ENCODE measurements at places on chromosomes 1 and 21.

DNA sequence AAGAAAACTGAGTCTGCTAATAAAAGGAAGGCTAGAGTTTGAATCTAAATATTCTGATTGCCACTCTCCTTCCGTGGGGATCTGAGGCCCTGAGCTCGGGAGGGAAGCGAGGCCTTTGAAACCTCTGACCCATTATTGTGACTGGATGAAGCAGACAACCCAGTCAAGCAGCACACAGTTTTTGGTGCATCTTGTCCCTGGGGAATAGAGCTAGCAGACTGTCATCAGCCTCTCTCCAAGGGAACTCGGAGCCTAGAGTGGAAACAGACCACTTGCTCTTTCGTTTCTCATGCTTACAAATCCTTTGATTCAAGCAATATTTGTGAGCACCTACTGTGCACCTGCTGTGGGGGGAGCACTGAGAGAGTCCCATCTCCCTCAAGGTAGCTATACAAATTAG, 133.2 kb upstream of the KLHDC7A start:
- DNase-seq = no peak

- no peak for DNase-seq
These were observed 49.3 kb downstream of the STUM start for GRCh38 chr1:226597616-226598454.

DNA sequence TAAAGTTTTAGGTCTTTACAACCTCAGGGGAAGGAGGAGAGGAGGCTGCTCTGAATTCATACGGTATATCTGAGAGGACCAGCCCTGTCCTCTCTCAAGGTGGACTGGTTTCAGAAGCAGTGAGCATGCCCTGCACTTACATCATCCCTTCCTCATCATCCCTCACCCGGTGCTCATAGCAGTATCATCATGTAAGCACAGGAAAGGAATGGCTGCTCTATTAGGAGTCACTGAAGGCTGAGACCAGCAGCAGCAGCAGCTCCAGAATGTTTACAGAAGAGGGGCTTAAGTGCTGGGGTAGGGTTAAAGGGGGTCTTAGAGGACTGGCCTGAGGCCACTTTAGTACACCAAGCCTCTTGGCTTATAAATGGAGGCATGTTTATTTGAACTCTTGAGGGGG, 185.9 kb downstream of the AK5 start:
- DNase-seq = no peak

DNA sequence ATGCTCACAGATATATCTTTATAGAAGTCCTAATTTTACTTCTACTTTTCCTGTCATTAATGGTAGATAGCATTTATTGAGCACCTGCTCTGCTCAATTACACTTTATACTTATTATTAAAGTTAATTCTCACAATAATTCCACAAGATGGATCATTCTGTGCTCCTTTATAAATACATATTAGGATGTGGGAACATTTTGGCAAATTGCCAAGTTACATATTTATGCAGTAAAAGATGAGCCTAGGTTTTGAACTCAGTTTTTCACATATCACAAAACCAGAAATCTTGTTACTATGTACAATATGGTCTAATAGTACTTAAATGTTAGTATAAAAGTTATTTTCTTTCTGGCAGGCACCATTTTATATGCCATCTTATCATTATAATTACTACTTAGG, 895.0 kb upstream of the B3GALT2 start:
- DNase-seq = no peak

GRCh38 chr1:177385760-177386698, 215.3 kb downstream of the BRINP2 start:
- DNase-seq = no peak

DNA sequence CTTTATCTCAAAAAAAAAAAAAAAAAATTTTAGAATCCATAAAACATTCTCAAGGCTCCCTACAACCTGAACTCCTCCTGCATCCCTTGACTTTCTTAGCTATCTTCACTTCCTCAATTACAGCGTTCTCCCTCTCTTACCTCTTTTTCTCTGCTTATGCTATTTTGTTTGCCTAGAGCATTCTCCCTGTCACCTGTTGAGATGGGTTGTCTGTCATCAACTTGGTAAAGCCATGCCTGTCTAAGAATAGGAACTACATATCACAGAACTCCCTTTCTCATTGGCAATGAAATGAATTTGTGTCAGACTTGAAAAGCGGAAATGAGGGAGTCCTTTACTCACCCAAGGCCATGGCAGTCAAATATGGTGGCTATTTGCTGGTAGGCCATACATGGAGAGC, 129.6 kb upstream of the CACHD1 start:
- no peak for DNase-seq

GRCh38 chr1:223620297-223620897, 45.1 kb downstream of the CAPN8 start:
- no peak for DNase-seq

- DNase-seq = no peak
These were observed 325 bp downstream of the OR14A2 start for GRCh38 chr1:247747616-247748015.

DNA sequence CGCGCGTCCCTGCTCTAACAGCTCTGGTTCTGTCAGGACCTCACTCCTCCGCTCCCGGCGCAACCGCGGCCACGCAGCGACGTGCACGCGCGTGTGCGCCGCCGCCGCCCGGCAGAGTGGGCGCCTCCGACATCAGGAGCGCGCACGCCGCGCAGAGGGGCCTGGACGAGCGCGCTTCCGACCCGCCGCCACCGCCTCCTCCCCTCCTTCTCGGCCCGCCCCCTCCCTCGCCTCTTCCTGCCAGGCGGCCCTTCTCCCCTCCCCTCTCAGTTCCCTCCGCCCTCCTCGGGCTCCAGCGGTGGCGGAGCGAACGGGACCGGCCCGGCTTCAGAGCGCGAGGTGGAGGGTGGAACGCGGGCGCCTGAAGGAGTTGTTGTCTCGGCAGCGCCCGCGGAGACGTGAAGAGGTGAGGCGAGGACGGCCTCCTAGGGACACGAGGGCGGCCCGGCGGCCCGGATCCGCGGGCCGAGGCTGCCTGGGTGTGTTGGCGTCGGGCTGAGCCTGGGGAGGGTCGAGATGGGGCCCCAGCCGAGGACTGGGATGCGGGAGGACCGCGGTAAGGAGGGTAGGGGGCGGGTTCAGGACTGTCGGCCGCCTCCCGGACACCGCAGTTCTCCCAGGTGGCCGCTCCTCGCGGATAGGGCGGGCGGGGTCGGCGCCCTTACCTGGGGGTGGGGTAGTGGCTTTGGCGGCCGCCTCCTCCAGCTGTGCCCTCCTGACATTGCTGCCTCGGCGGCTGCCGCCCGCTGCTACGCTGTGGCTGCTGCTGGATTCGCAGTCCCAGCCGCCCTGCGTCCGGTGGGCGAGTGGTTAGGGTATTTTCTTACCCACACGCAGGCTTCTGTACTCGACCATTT, at the start of gene RABGAP1L:
RABGAP1L (plus strand) TSS at position 269 of the 857 bp plus-strand sequence.
- peak; percentile 90 for DNase-seq

GRCh38 chr1:58727364-58727763, 27.5 kb upstream of the MYSM1 start:
- DNase-seq = no peak

- DNase-seq = no peak
These were observed 1.8 kb downstream of the ALPL start for GRCh38 chr1:21510885-21511578.

DNA sequence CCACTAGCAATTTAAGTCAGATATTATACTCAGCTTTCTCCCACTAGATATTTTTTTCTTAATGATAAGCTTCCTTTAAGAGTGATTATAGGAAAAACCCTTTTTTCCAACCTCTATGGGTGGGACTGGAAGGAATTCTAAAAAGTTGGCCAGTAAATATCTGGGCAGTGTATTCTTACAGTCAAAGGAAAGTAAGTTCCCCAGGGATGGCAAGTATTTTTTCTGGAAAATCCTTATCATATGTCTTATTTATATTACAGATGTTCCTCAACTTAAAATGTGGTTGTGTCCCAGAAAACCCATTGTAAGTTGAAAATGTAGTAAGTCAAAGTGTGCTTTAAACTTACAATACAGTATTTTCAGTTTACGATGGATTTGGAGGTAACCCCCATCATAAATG, 29.2 kb downstream of the CMPK1 start:
- DNase-seq = no peak

- DNase-seq = no peak
These were observed 25.1 kb upstream of the LSS start for GRCh38 chr21:46253610-46254124.

GRCh38 chr1:43313771-43314170, 13.0 kb downstream of the TIE1 start:
- peak; percentile 69 for DNase-seq

GRCh38 chr1:240854367-240854766, 242.4 kb upstream of the GREM2 start:
- DNase-seq = no peak

DNA sequence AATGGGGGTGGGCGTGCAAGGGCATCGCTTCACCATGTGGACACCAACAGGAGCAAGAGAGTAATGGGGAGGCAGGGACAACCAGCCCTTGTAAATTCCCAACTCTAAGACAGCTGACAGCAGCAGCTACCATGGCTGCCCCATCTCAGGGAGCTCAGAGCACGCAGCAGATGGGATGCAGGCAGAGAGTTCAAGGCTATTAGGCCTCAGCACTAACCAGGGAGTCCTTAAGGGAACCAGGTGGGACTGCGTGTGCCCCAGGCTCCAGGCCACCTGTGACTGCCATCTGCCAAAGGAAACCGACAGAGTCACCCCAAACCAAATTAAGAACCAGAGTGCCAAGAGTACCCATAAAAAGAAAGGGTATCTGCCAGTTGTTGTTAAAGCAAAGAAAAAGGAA, 33.7 kb upstream of the PRDM2 start:
- DNase-seq = no peak

GRCh38 chr1:233707153-233707879, 93.4 kb downstream of the KCNK1 start:
- no peak for DNase-seq

DNA sequence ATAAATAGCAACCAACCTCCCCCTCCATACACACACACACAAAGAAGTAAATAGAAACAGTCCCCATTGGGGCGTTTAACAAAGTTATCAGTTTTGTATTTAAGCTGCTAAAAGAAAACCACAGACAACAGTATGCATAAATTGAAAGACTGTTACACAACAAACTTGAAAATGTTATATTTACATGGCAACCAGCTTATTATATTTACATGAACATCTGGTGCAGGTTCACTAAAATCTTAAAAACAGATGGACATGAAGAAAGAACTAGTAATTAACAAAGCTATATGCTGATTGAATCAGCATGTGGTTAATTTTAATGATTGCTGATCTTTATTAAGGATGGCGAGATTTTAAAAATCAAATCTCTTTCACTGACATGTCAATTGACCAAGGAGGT, 384.7 kb downstream of the LRRIQ3 start:
- no peak for DNase-seq

GRCh38 chr21:43207043-43207315, 38.2 kb downstream of the CRYAA start:
- DNase-seq = no peak

- DNase-seq = no peak
These were observed 693 bp downstream of the RAB4A start for GRCh38 chr1:229271448-229272159.

DNA sequence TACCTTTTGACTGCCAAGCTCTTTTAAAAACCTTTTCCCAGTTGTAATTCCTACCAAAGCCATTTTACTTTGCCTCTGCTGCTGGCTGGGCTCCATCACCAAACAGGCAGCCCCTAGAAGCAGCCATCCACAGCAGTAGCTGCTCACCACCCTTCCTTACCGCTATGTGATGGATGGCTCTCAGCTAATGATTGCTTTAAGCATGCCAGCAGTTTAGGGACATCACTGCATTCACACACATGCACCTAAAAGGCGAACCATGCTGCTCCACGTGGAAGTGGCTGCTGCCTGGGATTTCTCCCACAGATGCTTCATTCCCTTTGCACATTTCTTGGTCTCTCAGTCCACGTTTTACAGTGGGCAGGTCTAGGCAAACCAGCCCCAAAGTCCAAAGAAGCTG, 46.3 kb upstream of the PDE9A start:
- no peak for DNase-seq

DNA sequence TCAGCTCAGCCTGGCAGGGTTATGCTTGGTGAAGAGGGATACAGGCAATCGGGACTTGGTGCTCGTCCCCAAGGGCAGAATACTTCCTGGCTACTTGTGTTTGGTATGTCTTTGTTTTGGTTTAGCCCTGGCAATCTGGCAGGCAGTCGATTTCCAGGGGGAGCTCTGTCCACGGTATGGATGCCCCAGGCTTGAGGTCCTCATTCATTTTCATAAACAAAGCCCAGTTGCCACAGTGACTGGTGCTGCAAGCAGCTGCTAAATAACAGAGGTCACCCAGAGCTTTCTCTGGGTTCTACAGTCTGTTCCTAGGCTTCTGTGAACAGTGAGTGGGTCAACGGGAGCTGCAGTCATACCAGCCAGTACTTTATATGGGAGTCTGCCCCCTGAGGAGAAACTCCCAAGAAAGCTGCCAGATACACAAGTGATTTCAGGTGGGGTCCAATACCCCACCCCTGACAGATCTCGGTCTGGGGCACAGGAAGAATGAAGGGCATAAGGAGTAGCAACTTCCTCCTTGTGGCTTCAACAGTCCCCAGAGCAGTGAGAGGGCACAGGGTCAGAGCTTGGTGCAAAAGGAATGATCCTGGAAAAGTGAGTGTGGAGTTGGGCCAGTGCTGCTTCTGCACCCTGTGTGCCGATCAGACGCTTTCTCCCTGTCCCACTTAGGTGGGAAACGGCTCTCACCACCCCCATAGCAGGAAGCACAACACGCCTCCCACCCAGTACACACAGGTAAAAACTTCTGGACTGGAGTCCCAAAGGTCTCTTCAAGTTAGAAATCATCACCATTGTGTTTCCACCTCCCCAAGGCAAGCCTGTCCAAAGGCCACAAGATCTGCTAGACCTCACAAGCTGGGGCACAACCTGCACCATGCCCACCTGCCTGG, 55.5 kb downstream of the TGFBR3 start:
- DNase-seq = no peak

GRCh38 chr1:156750711-156751450, 594 bp downstream of the HDGF start:
- peak; percentile 61 for DNase-seq

- DNase-seq = peak; percentile 46
These were observed 36.2 kb upstream of the KCNA10 start for GRCh38 chr1:110554871-110555801.

DNA sequence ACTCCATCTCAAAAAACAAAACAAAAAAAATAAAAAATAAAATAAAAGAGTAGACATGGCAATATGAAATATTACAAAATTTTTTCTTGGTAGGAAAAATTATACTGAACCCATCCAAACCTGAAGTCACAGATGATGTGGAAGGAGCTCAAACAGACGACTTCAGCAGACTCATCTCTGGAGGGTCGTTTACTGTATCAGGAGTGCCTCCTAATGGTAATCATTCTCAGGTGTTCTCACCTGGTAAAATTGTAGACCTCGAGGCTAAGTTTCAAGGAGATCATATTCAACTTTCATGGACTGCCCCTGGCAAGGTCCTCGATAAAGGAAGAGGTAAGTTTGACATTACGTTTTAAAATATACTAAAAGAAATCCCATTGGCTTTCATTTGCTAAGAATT, 54.3 kb upstream of the SH3GLB1 start:
- DNase-seq = no peak

GRCh38 chr1:119587341-119587740, 60.7 kb downstream of the ZNF697 start:
- DNase-seq = no peak

GRCh38 chr21:44354775-44355771, 1.7 kb downstream of the TRPM2 start:
- no peak for DNase-seq

GRCh38 chr1:29803486-29803885, 567.2 kb downstream of the PTPRU start:
- DNase-seq = peak; percentile 21
